NCI-H1417 treated with DMSO at 0.1 percent for 48 hours (cell line): ENCODE measurements at places on chromosomes 5 and 9.

- no peak for DNase-seq
Measured at GRCh38 chr5:143016777-143017516, 246.8 kb downstream of the ARHGAP26 start.

GRCh38 chr5:86999951-87000350 is 267.7 kb upstream of the RASA1 start:
- DNase-seq, result no peak

GRCh38 chr5:32074401-32074800 is 99.7 kb downstream of the GOLPH3 start:
- no peak for DNase-seq

DNA sequence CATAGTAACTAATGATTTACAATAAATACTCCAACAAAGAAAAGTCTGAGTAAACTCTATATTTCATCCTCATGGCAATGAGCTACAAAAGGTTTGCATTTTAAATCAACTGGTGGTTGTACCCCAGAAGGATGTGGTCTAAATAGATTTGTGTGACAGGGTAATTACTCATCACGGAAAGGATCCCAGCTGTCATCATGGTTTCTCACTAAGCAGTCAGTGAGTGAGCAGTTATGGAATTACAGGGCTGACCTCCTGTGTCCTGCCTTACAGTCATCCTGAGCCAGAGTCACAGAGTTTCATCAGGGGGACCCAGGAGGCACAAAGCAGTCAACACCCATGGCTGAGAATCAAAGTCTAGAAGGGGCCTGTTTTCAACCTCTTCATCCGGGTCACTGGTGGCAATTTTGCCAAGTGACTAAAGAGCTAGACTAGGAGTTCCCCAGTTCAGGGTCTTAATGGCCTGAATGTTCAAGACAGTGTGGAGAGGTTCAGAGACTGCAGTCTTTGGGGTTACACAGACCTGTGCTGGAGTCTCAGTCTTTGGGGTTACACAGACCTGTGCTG is 210.7 kb upstream of the SLC24A2 start:
- no peak for DNase-seq

- DNase-seq, result no peak
Measured at GRCh38 chr5:114988096-114988495, 181.6 kb downstream of the TRIM36 start.

- no peak for DNase-seq
Measured at GRCh38 chr5:172509405-172509781, 55.1 kb upstream of the SH3PXD2B start.

DNA sequence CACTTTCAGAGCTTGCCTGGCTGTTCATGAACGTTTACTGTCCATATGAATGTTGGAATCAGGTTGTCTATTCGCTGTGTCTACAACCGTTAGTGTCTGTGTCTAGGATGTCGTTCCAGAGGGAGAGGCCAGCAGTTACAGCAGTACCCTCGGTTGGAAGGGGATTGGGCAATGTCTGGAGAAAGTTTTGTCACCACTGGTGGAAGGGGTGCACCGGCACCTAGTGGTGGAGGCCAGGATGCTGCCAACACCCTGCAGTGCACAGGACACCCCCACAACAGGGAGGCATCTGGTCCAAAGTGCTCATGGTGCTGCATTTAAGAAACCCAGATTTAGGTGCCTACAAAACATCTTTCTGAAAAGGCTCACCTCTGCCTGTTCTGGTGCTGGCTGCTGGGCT is 220.7 kb downstream of the FANCC start:
- DNase-seq, result no peak

DNA sequence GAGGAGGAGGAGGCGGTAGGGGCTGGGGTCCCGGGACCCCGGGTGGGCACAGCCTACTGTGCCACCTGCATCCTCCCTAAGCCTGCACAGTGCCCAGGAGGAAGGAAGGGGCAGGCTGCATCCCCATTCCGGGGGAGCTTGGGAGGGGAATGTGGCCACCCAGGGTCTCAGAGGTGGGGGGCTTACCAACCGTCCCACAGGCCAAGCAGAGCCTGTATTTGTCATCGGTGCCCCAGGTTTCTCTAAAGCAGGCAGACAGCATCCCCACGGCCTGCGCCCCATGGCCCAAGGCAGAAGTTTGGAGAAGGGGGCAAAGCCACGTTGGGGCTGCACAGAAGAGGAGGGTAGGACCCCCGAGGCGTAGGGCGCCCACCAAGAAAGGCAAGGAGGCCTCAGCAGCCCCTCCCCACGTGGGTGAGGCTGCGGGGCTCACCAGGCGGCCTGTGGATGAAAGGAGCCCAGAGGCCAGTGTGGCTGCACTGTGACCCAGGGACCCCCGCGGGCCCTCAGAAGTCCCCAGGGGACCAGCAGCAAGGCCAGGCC is 507 bp upstream of the GPSM1 start:
- no peak for DNase-seq

DNA sequence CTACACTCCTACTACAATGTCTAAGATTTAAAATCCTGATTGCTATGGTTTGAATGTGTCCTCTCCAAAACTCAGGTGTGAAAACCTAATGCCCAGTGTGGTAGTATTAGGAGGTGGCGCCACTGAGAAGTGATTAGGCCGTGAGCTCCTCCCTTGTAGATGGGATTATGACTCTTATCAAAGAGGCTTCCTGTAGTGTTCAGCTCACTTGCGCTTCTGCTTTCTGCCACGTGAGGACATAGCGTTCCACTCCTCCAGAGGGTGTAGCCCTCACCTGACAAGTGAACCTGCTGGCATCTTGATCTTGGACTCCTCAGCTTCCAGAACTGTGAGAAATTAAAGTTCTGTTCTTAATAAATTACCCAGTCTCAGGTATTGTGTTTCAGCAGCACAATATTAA is 33.0 kb upstream of the WHRN start:
- DNase-seq, result no peak

- DNase-seq, result no peak
Measured at GRCh38 chr5:72499730-72500129, 7.5 kb downstream of the ZNF366 start.

DNA sequence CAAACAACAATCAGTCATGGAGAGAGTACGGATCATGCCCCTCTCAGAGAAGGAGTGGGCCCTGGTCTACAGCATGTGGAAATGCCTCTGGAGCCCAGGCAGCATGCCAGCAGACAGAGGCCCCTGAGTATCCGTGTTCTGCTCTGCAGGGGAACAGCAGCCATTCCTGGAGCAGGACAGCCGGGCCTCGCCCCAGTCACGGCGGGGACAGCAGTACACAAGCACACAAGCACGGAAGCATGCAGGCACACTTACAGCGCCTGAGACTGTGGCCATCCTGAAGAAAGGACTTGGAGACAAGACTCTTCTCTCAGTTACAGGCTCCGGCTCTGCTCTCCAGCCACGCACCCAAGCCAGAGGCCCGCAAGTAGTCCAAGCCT is 102.6 kb upstream of the ALDH1B1 start:
- DNase-seq, result no peak

DNA sequence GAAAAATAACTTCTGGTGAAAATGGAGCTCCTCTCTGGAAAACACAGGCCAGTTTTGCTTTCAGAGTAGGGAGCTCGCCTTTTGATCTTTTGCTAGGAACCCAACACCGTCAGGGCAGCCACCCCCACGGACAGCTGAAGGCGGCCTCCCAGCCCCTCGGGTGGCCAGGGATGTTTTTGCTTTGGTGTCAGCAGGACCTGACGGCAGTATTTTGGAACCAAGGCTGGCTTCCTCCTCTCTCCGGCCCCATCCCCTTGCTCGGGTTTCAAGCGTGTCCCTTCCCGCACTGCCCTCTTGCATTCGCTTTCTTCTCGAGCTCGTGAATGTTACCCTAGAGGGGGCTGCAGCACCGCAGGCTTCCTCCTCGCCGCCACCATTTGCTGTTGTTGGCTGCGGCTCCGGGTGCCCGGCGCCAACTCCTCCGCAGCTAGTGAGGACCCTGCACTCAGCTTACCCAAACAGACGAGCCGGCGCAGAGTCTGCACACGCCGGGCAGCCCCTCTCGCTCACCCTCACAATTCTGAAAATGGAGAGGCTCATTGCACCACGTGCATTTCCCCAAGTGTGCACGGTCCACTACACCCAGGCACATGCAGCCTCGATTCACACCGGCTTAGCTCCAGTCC is 35.5 kb upstream of the ADAMTSL1 start:
- no peak for DNase-seq

DNA sequence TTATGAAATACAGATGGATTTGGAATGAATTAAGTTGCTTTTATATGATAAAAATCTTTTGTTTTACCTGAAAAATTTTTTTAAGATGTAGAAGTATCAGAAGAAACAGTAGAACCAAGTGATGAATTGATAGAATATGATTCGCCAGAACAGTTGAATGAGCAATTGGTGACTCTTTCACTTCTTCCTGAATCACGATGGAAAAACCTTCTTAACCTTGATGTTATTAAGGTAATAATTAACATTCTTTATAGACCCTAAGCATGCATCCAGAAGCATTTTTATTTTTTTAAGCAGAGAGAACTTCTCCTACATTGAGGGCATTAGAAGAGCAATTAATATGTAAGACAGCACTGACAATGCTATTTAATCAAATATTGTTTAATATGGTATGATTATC is 28.8 kb downstream of the WDR36 start:
- DNase-seq, result no peak

GRCh38 chr9:124776618-124776953 is 347 bp upstream of the OLFML2A start:
- DNase-seq, result no peak

DNA sequence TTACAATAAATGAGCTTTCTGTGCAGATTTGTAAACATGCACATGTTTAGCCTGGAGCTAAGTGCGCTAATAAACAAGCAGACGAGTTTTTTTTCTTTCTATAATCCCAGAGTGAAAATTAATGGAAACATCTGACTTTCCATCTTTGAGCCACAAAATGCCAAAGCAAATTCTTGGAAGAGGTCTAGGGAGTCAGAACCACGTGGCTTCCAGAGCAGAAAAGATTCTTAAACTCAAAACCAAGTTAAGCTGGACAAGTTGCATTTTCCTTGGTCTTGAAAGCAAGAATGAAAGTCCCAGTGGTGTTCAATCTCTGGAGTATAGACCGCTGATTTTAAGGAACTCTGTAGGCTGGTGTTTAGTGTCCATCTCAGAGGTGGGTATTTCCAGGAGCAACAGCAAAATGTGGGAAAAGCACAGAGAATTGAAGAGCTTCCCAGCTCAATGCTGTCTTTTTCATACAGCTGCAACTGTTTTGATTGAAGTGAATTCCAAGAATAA is 71.4 kb downstream of the MYO10 start:
- no peak for DNase-seq

DNA sequence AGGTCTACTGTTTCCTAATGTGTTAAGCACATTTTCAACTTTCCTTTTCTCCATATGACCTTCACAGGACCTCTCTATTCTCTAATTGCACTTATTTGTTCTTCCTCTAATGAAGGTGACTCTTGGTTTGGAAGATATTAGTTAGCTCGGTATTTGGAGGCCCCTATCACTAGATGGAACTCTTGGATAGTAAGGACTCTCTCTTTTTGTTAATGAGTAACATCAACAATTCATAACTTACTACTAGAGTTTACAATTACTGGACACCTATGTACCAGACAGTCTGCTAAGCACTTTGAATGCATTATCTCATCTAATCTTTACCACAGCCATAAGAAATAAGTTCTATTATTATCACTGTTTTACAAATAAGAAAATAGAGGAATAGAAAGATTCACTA is 23.4 kb upstream of the PAM start:
- DNase-seq, result no peak

DNA sequence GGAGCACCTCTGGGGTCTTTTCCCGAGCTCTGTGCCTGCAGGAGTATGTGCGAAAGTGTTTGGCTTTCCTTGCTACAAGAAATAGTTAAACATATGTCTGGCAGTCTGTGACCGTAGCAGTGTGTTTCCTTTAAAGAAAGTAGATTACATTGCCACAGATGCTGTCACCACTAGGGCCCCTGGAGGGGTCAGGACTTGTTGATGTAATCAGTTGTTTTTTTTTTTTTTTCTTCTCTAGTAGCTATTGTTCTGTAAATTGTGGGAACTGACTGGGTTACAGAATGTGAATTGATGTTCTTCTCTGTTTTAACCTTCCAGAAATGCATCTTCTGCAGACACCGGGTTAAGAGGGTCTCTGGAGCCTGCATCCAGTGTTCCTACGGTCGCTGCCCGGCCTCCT is 345.6 kb downstream of the KDM4C start:
- no peak for DNase-seq

DNA sequence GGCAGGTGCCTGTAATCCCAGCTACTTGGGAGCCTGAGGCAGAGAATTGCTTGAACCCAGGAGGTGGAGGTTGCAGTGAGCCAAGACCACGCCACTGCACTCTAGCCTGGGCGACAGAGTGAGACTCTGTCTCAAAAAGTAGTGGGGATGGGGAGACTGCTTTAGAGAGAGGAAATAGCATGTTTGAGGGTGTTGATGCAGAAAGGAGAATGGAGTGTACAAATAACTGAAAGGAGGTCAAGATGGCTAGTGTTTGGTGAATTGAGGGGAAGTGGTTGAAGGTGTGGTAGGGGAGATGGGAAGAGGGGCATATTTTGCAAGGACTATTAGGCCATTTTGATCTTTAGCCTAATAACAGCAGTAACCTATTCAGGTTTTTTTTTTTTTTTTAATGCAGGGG is 18.2 kb downstream of the TENT2 start:
- no peak for DNase-seq

DNA sequence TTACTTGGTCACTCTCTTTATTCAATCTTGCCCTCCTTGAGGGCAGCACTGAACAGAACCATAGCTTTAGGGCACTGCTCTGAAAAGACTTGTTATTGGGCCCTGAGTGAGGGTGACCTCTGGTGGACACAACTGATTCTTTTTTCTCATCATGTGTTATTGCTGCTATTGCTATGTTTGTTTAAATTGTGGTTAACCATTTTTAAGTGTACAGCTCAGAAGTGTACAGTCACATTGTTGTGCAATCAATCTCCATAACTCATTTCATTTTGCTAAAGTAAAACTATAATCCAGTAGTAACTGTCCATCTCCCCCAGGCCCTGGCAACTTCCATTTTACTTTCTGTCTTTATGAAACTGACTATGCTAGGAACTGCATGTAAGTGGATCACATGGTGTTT is 351.1 kb upstream of the RIOK2 start:
- no peak for DNase-seq

DNA sequence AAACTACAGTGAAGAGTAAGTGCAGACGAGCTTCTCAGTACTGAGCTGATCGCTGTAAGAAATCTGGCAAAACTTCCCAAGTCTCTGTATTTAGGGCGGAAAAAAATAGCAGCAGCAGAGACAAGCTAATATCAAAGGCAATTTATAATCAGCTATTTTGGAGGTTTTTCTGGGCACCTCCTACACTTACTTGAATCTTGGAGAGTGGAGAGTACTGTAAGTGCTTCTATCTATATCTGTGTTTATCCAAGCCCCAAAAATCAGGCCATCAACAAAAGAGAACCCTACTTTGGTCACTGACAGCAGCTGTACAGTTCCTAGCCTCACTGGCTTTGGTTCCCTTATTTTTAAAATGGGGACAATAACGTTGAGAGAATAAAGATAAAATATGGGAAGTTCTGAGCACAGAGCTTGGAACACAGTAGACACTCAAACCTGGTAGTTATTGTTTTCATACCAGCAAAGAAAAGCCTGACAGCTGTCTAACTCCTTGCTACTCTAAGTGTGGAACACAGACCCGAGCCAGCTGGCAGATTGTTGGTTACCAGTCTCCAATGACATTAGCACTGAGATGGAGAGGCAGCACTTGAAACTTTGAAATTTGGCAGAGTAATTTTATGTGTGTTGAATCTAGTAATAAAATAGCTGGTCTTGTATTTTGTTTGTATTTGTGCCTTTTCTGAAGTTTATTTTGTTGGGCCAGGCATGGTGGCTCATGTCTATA is 96.0 kb upstream of the SLC28A3 start:
- no peak for DNase-seq
